CD4-positive, alpha-beta memory T cell (primary cell): ENCODE measurements at places on chromosomes 1 and 21.

- no peak for DNase-seq
Observed at GRCh38 chr1:234743791-234744611, 134.0 kb upstream of the IRF2BP2 start.

DNA sequence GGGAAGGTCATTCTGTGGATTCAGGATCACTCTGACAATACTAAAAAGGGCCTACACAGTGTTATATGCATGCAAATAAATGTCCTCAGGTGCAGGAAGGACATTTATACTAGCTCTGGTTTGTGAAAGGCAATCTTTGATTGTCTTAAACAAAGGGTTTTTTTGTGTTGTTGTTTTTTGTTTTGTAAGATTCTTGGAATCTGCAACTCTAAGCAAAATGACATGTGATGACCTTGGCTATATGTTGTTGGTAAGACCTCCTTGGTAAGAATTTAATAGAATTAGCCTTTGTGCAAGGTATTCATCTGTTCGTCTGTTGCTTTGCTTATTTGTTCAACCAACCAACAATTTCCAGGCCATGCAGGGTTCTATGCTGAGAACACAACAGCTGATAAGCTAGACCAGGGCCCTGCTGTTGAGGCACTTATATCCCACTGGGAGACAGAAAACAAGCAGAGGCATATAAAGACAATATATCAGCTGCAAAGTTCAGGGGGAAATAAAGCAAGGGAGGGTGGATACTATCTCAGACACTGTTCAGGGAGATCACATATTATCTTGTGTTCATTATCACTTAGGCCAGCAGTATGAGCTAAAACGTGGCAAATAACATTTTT, 60.3 kb downstream of the FH start:
- DNase-seq = no peak

DNA sequence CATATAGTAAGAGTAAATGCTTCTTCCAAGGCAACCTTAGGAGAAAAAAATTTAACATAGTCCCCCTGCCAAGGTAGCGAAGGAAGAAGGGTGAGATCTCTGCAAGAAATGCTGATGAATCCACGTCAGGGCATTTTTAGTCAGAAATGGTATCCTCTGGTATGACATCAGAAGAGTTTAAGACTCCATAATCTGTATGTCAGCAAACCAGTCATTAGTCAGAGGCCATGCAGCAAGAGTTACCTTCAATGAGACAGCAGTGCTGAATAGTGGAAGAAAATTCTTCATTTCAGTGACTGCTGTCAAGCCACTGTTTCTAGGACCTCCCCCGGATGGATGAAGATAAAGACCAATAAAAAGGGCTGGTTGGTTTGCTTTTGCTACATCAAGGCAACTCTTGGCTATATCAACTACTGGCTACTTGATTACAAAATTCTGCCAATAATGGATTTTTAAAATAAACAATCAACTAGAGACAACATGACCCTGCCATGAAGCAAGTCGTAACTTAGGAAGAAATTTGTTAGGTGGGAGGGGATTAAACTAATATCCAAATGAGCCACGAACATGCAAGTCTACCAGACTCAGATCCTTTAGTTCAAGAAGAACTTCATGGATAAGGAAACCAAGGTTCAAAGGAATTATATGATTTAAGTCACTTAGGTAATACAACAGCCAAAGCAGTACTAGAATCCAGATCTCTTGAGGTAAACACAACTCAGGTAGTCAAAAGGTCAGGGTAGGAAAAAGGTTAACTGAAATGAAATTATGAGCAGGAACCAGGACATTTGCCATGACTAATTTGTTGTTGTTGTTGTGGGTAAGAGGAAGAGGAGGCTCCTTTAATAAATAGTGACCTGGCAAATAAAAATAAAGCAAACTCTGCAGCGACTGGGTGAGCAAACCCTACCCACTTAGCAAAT, 25.6 kb upstream of the GUCA2A start:
- no peak for DNase-seq

GRCh38 chr1:241090798-241091197, 266.2 kb downstream of the RGS7 start:
- DNase-seq = no peak

- DNase-seq = no peak
Observed at GRCh38 chr21:23804866-23805265, 1802.4 kb downstream of the MRPL39 start.

- DNase-seq = no peak
Observed at GRCh38 chr1:67908250-67908936, 75.1 kb upstream of the GNG12 start.

- DNase-seq = peak; percentile 16
Observed at GRCh38 chr1:59976194-59977074, 49.9 kb upstream of the CYP2J2 start.

DNA sequence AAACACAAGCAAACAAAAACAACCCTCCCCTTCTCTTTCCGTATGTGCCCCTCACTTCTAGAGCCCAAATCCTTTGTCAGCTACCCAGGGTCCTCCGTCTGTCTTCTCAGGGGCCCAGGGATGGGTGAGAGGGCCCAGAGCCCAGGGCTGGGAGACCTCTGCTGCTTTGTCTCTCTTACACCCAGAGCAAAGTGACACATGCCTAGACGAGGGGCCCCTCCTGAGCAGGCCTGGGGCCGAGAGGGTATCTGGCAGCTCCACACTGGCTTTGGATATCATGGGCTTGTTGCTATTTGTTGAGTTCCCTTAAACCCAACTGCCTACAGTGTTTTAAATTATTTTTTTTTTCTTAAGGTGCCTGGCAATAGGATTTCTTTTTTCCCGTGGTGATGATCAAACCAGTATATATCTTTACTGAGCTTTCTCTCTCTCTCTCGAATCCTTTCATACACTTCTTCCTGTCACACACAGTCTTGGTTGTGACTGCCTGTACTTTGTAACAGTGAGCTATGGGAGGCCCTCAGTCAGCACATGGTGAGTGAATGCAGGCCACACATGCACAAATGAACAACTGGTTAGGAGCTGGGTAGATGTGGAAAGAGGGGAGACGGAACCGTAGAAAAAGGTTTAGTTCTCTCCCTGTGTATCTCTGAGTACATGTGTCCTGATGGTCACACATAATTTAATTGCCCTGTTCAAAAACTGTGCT, 14.5 kb downstream of the RASSF5 start:
- DNase-seq = no peak

DNA sequence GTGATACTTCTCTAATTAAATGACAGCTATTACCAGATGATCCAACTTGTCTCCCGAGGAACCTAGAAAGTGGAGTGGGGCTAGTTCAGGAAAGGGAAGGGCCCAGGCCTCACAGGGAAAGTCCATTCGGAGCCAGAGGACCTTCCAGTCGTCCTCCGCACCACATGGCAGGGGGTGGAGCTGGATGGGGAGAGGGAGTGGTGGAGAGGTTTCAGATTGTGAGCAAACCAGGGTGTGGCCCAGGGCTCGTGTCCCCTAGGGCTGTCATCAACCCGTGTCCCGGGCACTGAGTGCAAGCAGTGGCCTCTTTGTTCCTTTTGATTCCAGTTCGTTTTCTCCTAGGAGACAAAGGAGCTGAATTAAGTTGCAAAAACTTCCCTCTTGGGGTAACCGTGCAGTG, 114.9 kb downstream of the HUNK start:
- DNase-seq = no peak

DNA sequence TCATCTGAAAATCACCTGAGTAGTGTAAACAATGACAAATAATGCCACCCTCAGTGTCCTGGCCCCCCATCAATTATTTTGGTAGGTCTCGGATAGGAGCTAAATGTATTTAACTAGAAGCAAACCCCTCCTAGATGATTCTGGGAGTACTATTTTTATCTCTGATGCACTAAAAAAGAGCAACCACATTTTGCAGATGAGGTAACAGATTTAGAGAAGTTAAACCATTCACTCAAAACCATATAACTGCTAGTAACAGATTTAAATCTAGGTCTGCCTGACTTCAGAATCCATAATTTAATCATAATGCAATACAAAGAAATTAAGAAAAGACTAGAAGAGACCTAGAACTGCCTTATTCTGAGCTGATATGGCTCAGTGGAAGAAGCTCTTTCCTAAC, 17.3 kb upstream of the PTCH2 start:
- no peak for DNase-seq

DNA sequence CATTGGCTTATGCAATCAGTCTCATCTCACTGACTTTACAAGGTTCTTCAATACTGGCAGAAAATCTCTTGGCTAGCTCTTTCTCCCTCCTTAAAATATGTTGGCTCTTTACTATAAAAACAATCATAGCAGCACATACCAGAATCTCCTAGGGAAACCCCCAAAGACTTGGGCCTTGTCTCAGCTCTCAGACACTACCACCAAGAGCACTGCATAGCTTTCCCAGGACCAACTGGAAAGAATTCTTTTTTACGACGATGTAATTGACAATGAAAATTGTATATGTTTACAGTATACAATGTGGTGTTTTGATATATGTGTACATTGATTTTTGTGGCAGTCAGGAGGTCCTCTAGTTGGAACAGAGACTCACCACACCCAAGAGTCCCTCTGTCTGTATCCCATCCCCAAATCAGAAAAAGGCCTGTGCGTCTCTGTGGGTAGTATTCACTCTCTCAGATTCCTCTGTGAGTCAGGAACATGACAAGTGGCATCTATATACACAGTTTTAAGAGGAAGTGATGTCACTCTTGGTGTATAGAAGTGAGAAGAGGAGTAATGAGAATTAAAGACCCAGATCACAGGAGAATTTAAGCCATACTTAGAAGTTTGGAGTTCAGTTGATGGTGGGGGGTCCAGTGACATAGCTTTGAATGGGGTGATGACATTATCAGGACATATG, 21.1 kb downstream of the SMAP2 start:
- peak; percentile 85 for DNase-seq
